NCI-H460 (cell line): ENCODE measurements at places on chromosomes 11 and 22.
A peak's percentile ranks its signal among the peaks of the same experiment; 100 is the strongest.

DNA sequence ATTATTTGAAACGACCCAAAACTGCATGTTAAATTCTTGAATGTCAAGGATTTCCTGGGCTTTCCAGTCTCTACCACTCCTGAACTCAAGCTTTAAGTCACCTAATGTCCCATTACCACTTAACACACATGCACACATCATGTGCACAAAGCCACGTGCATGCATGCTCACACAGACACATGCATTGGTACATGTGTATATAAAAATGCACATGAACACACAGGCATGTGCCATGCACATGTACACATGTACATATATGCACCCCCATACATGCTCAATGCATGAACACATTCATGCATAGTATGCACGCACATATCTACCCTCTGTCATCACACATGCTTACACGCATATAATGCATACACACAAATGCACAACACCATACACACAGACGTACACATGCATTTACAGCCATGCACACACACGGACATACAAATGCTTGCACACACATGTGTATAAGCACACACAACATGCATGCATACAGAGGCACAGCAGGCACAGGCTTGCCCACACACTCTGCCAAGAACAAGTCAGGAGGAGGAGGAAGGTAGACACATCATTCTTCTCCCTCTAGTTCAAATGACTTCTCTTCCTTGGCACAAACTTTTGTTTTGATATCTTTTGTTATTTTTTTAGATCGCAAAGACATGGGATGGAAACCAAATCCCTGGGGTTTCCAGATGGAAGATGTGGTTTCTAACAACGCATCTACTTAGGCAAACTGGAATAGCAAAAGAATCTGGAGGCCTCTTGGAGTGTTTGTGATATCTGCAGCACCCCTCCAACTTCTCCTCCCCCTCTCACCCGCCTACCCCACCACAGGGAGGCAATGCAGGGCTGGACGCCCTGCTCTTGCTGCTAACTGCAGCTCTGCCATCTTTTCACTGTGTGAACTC, 24.6 kb downstream of the RASD2 start:
- DNase-seq, result no peak

DNA sequence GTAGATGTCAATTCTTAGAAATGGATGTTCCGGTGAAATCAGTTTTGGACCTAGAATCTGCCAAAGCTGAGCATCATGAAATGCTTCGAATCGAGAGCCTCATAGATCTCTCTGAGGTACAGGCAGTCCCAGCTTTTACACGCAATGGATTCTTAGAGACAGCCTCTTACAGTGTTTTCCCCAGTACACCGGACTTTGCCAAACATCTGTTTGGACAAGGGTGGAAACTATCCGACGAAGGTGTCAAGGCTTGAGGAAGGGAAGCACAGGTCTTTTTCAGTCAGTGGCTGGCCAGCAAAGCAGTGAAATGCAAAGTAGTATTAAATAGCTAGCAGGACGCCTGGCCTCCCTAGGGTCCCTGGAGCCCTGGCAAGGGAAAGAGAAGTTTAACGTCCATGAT, 4.9 kb downstream of the GRK3 start:
- DNase-seq, result no peak

GRCh38 chr11:122691549-122692150, 36.1 kb downstream of the UBASH3B start:
- no peak for DNase-seq

DNA sequence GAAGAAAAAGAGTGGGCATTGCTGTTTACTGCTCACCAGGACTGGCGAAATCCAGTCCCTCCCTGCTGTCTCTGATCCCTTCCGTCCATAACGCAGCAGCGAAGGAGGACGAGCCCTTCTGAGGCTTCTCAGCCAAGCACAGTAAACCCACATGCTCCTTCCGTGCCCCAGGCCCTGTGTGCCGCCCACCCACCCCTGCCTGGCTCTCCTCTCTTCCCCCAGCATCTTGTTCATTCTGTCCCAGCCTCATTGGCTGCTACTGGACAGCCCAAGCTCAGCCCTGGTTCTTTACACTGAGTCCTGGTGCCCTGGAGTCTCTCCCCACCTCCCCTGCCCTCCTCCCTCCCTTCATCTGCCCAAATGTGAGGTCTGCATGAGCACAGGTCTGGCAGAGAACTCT, 559.7 kb downstream of the BRD1 start:
- no peak for DNase-seq

GRCh38 chr22:26767351-26768155, 110.2 kb downstream of the MIAT start:
- no peak for DNase-seq

- DNase-seq, result no peak
Measured at GRCh38 chr11:59671471-59671870, 2.6 kb upstream of the PATL1 start.

- DNase-seq, result no peak
Measured at GRCh38 chr22:45608763-45609180, 62.9 kb upstream of the ATXN10 start.

DNA sequence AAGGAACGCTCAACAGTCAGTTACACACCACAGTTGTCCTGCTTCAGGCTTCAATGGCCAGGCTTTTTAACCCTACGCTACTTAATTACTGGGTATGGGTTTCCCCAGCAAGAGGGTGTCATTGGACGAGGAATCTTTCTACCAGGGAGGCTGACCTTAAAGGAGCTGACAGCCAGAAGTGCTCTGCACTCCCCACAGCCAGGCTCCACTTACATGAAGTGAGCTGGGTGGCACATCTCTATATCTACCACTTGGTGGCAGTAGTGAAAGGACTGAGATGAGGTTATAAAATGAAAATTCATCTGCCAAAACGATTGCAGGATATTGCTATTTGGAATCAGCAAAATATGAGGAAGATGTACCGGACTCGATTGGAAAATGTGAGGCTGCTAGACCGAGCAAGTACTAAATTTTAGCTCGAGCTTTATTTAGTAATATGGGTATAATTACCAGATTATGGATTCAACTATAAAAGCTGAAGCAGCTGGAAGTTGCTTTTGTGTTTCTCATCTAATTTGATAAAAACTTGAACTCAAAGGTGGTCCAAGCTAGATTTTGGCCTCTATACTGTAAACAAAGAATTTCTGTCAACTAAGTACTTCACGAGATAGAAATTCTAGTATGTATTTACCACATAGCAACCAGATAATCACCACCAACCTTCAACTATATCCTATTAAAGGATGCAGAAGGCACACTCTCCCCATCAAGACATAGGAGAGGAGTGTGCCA, 53.9 kb upstream of the CEP126 start:
- DNase-seq, result peak; percentile 41

GRCh38 chr11:16001899-16002426, 354.4 kb downstream of the SOX6 start:
- DNase-seq, result peak; percentile 26

DNA sequence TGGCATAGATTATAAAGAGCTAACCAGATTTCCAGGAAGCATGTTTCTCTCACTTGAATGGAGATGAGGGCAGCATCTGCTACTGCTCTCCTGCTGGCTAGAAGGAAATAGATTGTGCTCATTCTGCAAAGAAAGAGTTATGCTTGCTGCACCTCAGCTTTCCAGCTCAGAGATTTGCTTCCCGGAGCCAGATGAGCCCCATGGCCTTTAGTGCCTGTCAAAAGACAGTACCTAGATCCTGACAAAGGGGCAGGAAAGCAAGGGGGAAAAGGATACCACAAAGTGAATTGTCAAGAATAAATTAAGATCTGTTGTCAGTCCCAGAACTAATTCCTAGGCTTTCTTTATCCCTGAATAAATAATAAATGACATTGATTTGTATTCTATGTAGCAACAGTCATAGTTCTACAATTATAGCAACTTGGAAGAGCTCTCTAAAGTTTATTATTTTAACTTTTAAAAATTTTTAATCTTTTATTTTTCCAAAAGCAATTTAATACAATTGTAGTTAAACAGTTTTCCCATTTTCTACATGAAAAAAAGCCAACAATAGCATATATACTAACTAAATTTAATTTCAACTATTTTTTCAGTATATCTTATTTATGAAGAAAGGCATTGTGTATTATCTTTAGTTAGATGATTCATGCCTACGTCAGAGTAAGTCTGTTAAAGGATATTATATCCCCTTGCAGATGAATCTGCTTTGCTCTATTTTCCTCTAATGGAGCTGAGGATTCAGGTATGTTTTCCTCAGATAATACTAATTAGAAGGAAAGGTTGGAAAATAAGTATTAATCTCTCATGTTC, 306.1 kb upstream of the DDI1 start:
- DNase-seq, result no peak

DNA sequence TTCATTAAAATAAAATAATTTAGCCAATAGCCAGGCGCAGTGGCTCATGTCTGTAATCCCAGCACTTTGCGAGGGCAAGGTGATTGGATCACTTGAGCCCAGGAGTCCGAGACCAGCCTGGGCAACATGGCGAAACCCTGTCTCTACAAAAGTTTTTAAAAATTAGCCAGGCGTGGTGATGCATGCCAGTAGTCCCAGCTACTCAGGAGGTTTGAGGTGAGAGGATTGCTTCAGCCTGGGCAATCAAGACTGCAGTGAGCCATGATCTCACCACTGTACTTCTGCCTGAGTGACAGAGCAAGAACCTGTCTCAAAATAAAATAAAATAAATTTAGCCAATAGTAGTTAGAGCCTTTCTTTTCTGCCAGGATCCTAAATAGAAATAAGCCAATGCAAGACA, 12.2 kb downstream of the HPS5 start:
- DNase-seq, result no peak

DNA sequence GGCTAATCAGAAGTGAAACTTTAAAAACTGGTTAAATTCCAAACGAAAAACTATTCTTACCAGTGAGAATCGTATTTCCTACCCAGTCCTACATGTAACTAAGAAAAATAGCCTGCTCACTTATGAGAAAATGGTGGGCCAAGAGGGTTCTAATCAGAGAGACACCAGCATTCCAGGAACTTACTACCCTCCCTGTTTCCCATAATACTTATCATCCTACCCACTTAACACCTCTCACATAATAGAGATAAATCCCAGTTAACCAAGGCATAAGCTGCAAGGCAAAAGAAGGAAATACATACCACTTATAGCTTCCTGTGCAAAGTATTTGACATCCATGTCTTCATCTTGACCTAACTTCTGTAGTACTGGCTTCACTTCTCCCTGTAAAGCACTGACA, 24.4 kb downstream of the PPP2R1B start:
- no peak for DNase-seq

- no peak for DNase-seq
Measured at GRCh38 chr11:20045098-20045688, 115.1 kb downstream of the DBX1 start.

GRCh38 chr11:47247502-47247901, 1.1 kb downstream of the ACP2 start:
- no peak for DNase-seq

- DNase-seq, result no peak
Measured at GRCh38 chr11:19753451-19754106, 40.9 kb downstream of the NAV2 start.

DNA sequence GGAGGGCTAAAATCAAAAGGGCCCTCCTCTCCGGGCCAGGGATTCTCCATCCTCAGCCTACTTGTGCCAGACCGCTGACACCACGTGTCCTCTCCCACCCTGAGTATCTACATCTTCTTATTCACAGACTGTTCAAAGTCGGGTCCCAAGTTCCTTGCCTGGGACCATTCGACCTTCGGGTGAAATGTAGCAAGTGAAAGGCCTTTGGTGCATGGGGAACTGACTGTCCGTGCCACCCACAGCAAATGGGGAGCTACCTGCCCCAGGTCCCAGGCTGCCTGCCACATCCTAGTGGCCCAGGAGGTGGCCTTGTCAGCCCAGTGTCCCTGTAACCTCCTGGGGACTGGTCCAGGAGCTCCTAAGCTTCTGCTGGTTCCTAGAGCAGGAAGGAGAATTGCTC, 67.3 kb downstream of the RTL6 start:
- DNase-seq, result no peak

- DNase-seq, result no peak
Measured at GRCh38 chr11:69378303-69379141, 84.6 kb downstream of the MYEOV start.

- DNase-seq, result no peak
Measured at GRCh38 chr11:44016131-44016530, 31.6 kb upstream of the ACCSL start.

DNA sequence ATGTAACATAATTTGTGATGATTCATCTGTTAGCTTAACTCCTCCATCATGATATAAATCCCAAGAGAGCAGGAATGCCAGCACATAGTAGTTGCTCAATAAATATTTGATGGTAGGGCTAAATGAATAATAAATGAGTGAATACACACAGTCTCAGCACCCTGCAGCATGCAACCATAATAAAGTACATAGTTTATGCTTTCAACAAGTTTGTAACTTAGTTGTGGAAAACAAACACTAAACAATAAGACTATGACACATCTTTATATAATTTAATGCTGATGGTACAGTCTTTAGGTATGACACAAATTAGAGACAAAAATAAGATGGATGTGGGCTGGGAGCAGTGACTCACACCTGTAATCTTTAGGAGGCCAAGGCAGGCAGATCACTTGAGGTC, 3.8 kb downstream of the ALKBH8 start:
- DNase-seq, result no peak

GRCh38 chr11:123211149-123211852, 16.3 kb upstream of the CLMP start:
- DNase-seq, result no peak

- no peak for DNase-seq
Measured at GRCh38 chr11:119317592-119318239, 786 bp upstream of the MCAM start.

DNA sequence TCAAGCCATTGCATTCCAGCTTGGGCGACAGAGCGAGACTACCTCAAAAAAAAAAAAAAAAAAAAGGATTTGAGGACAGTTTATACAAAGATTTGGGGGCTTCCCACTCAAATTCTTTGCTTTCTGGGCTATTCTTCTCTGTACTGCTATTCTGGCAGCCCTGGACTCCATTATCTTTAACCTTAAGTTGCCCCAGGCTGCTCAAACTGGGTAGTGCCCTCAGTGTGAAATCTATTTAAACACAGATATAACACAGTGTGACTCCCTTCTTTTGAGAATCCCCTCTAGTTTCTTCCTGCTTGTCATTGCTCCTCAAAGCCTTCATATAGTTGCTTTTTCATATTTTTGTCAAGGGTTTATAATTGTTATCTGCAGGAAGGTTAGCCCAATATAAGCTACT, 49.5 kb upstream of the WEE1 start:
- no peak for DNase-seq

GRCh38 chr11:68293708-68294107, 18.7 kb upstream of the LRP5 start:
- no peak for DNase-seq
